Pancreas (tissue), 10 donors: ENCODE measurements at places on chromosomes 5 and 9. TPM values are rescaled to one million over a fixed set of nuclear protein-coding genes. Genes with fewer than 3 reads are reported as not detected.

SLC25A2 gene
- polyA plus RNA-seq, result 0.30 TPM

PPP3R2 gene
- polyA plus RNA-seq, result 0.02 TPM

C1QTNF3 gene
- 11.7 TPM for polyA plus RNA-seq

GZMA gene
- 0.91 TPM for polyA plus RNA-seq

EQTN gene
- polyA plus RNA-seq, result 0.30 TPM

INSYN2B gene
- 0.02 TPM for polyA plus RNA-seq

GABRB2 gene
- polyA plus RNA-seq, result 0.07 TPM

ACOT12 gene
- not detected for polyA plus RNA-seq

C9 gene
- polyA plus RNA-seq, result not detected
